Thoracic aorta (tissue), 2 donors: ENCODE measurements at places on chromosomes 6 and 20.

DNA sequence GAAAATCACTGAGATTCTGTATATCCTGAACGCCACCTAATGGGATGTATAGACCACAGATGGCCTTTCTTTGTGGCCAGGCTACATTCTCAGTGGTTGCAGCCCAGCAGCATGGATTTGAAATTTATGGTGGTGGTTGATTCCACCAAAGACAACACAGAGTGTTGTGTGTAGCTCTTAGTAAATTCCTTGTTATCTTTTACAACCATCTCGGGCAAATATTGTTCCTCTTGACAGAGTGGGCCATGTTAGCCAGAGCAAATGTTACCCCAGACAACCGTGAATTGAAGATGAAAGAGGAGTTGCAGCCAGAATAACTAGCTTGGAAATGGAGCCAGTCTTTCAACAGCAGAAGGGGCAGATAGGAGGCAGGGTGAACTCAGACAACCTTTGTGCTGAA lies 39.5 kb downstream of the SLC24A3 start:
- no peak for DNase-seq

DNA sequence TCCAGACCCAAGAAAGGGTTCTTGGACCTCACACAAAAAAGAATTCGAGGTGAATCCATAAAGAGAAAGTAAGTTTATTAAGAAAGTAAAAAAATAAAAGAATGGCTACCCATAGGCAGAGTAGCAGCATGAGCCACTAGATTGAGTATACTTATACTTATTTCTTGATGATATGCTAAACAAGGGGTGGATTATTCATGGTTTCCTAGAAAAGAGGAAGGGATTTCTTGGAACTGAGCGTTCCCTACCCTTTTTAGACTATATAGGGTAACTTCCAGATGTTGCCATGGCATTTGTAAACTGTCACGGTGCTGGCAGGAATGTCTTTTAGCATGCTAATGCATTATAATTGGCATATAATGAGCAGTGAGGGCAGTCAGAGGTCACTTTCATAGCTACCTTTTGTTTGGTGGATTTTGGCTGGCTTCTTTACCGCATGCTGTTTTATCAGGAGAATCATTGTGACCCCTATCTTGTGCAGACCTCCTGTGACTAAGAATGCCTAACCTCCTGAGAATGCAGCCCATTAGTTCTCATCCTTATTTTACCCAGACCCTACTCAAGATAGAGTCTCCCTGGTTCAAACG lies 44.3 kb downstream of the TENT5A start:
- no peak for DNase-seq

GRCh38 chr6:1239805-1240204 lies 72.1 kb upstream of the FOXQ1 start:
- DNase-seq: no peak

DNA sequence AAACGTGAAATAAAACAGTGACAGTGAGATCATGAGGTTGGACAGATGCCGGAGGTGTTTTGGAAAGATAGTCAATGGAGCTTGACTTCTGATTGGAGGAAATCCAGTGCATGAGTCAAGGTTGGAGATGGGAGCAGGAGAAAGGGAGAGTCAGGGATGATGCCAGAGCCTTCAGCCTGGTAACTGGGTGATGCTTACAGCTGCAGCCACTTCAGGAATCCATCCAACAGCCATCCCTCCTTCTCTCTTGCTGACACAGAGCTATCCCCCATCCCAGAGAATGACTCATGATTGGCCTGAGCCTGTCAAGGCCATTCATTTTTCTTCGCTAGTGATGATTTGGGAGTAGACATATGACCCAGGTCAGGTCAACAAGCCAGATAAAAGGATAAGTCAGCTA lies 112.8 kb downstream of the SAMD5 start:
- no peak for DNase-seq

DNA sequence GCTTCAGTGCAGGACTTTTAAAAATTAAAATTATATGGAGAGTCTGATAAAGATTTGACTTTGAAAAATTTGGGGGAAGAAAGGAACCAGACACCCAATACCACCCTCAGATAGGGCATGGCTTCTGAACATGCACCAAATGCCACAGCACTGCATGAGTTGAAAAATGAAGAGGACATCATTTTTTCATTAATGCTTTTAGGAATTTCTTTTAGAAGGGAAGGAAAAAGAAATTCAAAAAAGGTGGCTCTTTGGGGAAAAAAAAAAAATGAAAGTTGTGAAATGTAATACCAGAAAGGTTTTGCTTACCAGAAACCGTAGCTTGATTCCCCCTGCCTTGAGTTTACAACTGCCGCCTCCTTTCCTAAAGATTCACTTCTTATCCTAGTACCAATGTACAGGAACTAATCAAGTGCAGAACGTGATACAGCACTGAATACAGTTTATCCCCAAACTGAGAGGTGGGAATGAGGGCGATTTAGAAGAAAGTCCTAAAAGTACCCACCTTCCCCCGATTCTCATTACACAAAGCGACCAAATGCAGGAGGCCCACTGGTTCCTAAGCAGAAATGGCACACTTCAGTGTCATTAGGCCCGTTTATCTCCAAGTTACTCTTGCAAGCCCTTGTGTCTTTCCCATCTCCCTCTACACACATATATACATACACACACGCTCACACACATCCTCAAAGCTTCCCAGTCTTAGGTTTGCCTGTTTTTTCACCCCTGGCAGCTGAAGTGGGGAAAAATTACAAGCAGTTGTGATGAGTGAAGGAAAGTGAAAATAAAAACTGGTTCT lies 2.8 kb downstream of the PPP1R10 start:
- DNase-seq: no peak

GRCh38 chr6:145808239-145808638 lies 6.4 kb downstream of the FBXO30 start:
- DNase-seq: no peak

GRCh38 chr6:12582421-12583110 lies 134.0 kb upstream of the PHACTR1 start:
- DNase-seq: no peak

- DNase-seq: no peak
Measured at GRCh38 chr6:131756039-131756438, 45.2 kb upstream of the CTAGE9 start.

DNA sequence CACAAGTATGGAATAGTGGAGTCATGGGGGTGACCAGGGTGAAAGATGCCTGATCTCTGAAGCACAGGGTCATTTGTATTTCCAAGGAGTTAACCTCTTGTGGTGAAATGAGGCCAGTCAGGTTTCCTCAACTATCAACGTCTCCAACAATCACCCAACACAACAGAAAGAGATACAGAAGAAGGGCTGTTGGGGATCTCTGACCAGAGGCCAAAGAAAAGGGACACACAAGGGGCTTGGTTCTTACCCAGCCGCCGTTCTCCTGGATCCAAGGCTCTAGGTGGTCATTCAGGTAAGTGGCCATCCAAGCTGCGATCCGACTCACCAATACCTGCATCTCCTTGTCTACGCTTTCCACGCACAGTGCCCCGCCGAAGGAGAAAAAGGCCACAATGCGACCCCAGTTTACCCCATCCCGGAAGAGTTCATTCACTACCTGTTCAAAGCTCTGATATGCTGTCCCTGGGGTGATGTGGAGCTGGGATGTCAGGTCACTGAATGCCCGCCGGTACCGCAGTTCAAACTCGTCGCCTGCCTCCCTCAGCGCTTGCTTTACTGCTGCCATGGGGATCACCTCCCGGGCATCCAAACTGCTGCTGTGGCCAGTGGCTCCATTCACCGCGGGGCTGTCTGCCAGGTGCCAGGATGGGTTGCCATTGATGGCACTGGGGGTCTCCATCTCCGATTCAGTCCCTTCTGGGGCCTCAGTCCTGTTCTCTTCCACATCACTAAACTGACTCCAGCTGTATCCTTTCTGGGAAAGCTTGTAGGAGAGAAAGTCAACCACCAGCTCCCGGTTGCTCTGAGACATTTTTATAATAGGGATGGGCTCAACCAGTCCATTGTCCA lies 1.0 kb downstream of the BCL2L1 start:
- DNase-seq: no peak

- DNase-seq: no peak
Measured at GRCh38 chr6:144066741-144067484, 28.5 kb downstream of the SF3B5 start.

DNA sequence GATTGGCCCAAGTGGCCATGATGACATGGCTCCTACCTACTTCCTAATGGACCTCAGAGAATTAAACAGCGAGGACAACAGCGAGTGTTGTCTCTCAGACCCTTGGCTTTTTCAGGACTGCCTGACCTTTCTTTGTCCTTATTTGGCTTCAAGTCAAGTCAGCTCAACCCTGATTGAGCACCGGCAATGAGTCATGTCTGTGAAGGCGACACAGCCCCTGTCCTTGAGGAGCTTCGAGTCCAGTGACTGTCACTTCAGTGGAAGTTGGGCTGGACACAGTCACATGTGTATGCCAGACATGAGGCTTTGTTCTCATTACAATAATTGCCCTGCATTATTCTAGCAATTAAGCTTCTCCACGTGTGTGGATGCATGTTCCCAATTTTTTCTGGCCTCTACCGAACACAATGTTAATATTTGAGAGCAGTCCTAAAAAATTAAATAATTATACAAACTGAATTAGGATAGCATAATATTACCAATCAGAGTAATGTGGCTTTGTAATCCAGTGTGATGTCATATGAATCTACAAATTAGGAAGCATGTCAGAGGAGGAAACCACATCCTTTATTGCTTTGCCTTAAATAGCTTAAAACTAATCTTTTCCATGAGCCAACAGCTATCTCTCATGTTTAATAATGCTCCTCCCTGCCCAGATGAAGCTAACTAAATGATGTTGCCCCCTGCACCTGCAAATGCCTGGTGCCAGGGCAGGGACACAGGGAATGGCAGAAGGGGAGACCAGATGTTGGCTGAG lies 178.6 kb downstream of the CDH26 start:
- DNase-seq: no peak

- DNase-seq: no peak
Measured at GRCh38 chr20:33400812-33401183, 521 bp downstream of the CDK5RAP1 start.

GRCh38 chr6:75735491-75736186 lies 13.4 kb upstream of the MYO6 start:
- DNase-seq: no peak

DNA sequence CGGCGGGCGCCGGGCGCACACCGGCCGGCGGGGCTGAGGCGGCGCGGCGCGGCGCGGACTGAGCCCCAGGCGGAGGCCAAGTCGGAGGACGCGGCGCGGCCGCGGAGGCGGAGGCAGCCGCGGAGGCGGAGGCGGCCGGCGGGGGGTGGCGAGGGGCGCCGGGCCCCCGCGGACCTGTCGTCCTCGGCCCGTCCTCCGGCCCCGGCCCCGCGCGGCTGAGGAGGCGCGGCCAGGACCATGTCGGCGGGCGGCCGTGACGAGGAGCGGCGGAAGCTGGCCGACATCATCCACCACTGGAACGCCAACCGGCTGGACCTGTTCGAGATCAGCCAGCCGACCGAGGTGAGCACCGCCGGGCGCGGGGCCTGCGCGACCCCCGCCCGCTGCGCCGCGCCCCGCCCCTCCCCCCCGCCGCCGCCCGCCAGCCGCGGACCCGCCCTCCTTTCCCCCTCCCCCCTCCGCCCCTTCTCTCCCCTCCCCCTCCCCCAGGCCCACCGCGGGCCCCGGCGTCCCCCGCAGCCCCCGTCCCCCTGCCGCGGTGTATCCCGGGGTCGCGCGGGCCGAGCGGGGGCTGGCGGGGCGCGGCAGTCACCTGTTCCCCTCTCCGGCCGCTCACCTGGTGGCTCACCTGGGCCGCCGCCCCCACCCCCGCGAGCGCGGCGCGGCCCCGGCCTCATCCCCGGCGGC lies at the start of gene AFDN:
Gene AFDN, plus strand, starts transcription at position 16 of the 687 bp plus-strand sequence. Its CDS starts 222 bp downstream, at position 238.
- no peak for DNase-seq

GRCh38 chr20:62219992-62220665 lies at the start of gene HRH3:
HRH3 (minus strand) TSS chr20:62220278; CDS start chr20:62219970, 308 bp downstream.
- DNase-seq: no peak

GRCh38 chr20:63519668-63520503 lies 679 bp upstream of the PPDPF start:
- no peak for DNase-seq

- DNase-seq: no peak
Measured at GRCh38 chr6:24974182-24975171, 38.7 kb upstream of the RIPOR2 start.

GRCh38 chr6:16730738-16731477 lies 30.4 kb downstream of the ATXN1 start:
- DNase-seq: no peak

DNA sequence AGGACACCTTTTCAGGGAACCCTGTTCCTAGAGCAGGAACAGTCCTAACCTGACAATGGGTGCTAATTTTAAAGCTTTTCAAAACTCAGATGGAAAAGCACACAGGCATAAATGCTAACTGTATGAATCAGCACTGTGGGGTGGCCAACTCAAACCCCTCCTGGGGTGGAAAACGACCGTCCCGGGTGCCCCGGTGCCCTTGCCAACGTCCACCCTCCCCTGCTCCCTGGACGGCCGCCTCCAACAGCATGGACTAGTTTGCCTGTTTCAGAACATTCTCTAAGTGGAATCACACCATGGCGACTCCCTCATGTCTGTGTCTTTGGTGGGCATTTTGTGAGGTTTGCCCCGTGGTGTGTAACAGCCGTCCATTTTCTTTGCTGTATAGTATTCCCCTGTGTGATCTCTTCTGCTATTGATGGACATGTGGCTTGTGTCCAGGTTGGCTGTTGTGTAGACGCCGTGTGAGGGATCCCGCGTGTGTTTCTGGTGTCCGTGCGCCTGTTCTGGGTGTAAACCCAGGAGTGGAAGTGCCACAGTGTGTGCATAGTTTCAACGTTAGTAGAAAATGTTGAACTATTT lies 5.8 kb downstream of the COL20A1 start:
- no peak for DNase-seq

- no peak for DNase-seq
Measured at GRCh38 chr6:35014341-35014740, 125.3 kb downstream of the ANKS1A start.

GRCh38 chr6:70234561-70235236 lies 68.2 kb downstream of the COL9A1 start:
- no peak for DNase-seq

- DNase-seq: no peak
Measured at GRCh38 chr6:17269840-17270239, 11.3 kb upstream of the RBM24 start.

DNA sequence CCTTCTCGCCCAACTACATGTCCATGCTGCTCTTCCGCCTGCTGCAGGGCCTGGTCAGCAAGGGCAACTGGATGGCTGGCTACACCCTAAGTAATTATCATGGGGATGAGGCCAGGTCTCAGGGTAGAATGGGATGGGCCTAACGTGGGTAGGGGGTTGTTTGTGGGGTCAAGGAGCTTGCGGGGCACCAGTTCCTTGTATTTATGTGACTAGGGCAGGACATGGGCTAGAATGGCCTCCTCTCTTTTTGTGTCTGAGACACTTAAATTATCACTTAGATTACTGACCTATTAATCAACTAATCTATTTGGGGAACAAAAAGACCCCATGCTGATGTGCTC lies 10.7 kb downstream of the SLC22A1 start:
- no peak for DNase-seq

GRCh38 chr6:41193884-41194283 lies 7.1 kb downstream of the TREML2 start:
- DNase-seq: no peak

- no peak for DNase-seq
Measured at GRCh38 chr6:42012501-42013133, 37.7 kb upstream of the TAF8 start.
